Urinary bladder (tissue), 4 donors: ENCODE measurements at places on chromosomes 2 and 18. TPM values are rescaled to one million over a fixed set of nuclear protein-coding genes. Genes with fewer than 3 reads are reported as not detected.

- no peak for DNase-seq
Measured at GRCh38 chr2:111653913-111654312, 230.1 kb downstream of the ANAPC1 start.

- DNase-seq: no peak
Measured at GRCh38 chr2:221169724-221170123, 402.4 kb downstream of the EPHA4 start.

GRCh38 chr2:159879051-159879604 lies 81.1 kb upstream of the CD302 start:
- DNase-seq: no peak

DNA sequence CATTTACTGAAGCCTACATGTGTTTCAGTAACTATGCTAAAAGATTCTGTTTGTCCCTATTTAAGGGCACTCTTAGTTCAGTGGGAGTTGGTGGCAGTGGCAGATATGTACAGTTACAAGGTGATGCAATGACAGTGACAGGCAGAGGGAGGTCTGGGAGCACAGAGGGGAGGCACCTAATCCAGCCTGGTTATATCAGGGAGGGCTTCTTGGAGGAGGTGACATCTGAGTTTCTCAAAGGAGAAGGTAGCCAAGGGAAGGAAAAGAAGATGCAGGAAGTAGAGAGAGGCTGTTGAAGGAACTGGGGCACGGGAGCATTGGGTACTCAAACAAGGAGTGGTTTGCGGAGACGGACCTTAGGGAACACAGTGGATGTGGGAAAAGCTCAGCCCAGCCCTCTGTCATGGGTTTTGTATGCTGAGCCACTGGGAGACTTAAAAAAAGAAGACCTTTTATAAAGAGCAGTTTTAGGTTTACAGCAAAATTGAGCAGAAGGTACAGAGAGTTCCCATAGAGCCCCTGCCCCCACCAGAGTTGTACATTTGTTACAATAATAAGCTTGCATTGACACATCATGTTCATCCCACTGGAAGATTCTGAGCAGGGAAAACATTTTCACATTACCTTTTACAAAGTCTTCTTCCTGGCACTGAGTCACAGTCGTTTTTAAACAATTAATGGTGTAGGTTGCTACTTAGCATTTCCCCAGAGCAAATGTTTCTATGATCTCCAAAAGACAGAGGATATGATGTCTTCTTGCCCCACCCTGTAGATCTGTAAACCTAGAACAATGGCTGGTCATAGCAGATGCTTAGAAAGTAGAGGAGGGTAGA lies 83.0 kb upstream of the TAF1B start:
- no peak for DNase-seq

GRCh38 chr2:8666581-8666980 lies 15.3 kb upstream of the ID2 start:
- no peak for DNase-seq

GRCh38 chr18:32019251-32019948 lies 775 bp downstream of the RNF125 start:
- peak; percentile 7 for DNase-seq

- no peak for DNase-seq
Measured at GRCh38 chr2:53473236-53473635, 294.4 kb upstream of the CHAC2 start.

LYPD6B gene
- 5.3 TPM for polyA plus RNA-seq
